ENCODE measurements at places on chromosomes 1 and 21. TPM values are rescaled to one million over a fixed set of nuclear protein-coding genes. Genes with fewer than 3 reads are reported as not detected.

FCGR3B gene
- total RNA-seq, result not detected

FAM72A gene
- total RNA-seq, result 29.2 TPM

CHODL gene
- 0.10 TPM for total RNA-seq

GJA9 gene
- total RNA-seq, result 0.10 TPM

DNA sequence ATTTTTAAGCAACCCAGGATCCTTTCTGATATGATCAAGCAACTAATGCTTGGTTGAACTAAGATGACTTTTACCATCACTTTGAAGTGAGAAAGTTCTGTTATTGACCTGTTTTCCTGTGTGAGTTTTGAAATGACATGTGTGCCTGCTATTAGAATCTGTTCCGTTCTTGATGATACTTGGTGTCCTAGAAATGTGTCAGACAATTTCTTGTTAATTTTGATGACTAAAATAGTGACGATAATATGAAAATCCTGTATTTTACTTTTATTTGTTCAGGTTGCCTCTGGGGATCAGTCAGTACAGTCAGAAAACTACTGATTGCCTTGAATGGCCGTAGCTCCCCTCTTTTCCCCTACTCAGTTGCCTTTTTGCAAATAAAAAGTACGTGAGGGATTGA, 228.0 kb downstream of the RYR2 start:
- DNase-seq, result no peak

DNA sequence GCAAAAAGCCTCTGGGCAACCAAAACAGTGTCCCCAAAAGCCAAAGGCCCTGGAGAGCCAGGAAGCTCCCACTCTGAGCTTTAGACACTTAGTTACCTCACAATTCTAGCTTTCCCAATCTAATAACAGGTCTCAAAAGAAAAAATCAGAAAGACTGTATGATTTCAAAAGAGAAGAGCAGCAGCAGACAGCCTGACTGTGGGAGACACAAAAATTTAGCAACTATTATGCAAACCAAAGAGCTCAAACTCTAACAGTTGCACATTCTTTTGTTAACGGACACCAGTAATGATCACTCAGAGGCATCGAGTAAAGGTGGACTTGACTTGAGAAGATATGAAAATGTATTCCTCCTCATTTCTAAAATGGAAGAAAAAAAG, 160.1 kb downstream of the SLC45A1 start:
- DNase-seq, result no peak

DNA sequence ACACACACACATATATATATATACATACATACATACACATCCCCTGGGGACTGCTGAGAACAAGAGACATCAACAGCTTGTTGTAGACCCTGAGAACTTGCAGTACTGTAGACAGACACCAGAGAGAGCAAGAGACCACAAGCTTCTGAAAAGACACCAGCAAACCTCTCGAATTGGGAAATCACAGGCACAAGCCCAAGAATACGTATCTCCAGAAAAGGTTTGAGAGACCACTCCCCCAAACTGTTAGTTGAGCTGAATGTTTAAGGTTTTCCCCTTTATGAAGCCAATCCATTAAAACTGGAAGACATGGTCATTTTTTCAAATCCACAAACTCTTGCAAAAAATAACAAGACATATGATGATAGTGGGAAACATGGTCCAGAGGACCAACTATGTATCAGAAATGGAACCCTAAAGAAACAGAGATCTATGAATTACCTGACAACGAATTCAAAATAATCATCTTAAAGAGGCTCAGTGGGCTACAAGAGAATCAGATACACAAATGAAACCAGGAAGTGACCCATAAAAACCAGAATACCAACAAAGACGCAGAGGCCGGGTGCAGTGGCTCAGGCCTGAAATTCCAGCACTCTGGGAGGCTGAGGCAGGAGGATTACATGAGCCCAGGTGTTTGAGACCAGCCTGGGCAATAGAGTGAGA, 45.1 kb downstream of the SLC2A1 start:
- DNase-seq, result peak; percentile 82

- no peak for DNase-seq
These were observed 72.1 kb downstream of the RGS13 start for GRCh38 chr1:192707978-192708547.

DNA sequence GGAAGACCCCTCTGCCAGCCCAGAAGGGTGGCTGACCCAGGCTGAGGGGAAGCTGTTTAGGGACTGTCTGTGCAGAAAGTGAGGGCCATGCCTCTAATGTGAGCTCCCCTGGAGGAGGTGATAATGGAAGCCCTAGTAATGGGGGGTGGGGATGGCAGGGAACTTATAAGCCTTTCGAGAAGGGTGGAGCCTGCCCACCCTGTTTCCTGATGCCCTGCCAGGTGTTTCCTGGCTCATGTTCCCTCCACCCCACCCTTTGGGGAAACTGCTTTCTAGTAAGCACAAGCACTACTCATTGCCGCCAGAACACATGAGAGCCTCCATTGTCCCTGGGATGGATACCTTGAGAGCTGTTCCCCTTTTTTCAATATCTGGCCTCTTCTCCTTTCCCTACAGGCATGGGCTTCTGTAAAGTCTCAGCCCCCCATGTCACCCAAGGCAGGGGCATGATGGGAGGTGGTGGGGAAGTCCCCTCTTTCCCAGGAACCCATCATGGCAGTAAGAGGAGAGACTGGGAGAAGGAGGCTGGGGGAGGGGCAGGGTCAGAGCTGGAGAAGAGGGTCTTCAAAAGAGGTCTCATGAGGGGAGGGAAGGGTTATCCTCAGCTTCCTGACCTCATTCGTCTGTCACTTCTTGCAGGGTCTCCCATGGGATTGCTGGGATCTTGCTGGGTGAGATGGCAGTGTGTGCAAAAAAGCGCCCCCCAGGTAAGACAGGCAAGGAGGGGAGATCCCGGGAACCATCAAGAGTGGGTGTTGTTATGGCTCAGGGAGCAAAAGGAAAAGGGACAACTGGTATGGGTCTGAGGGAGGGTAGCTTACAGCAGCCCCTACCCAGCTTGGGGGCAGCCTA, 2.4 kb downstream of the ATP8B2 start:
- no peak for DNase-seq

GRCh38 chr1:67632356-67632755, 52.6 kb upstream of the GADD45A start:
- DNase-seq, result no peak

DNA sequence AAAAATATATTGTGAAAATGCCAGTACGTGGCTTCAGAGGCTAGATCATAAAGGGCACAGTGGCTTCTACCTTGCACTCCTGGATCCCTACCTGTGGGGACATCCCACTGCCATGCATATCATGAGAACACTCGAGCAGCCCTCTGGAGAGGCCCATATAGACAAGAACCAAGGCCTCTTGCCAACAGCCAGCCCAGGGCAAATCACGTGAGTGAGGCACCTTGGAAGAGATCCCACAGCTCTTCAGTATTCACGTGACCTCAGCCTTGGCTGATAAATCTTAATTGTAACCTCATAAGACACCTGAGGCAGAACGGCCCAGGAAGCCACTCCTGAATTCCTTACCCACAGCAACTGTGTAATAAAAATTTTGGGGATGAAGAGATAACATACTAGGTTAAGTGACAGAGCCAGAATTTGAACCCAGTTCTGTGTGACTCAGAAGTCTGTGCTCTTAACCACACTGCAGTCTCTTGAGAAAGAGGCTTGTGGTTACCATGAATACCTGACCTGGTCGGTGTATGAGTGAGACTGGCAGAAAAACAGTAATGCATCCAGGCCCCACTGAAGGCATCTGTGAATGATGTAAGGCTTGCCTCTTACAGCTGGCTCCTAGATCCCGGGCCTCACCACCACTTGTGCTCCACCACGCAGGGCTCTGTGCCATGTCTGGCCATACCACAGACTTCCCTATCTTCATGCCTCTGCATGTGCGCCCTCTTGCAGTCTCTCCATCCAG, 6.9 kb upstream of the A3GALT2 start:
- no peak for DNase-seq

- no peak for DNase-seq
These were observed 6.2 kb upstream of the APCS start for GRCh38 chr1:159581422-159581821.

GRCh38 chr21:35005560-35006224, 43.4 kb downstream of the RUNX1 start:
- DNase-seq, result no peak

DNA sequence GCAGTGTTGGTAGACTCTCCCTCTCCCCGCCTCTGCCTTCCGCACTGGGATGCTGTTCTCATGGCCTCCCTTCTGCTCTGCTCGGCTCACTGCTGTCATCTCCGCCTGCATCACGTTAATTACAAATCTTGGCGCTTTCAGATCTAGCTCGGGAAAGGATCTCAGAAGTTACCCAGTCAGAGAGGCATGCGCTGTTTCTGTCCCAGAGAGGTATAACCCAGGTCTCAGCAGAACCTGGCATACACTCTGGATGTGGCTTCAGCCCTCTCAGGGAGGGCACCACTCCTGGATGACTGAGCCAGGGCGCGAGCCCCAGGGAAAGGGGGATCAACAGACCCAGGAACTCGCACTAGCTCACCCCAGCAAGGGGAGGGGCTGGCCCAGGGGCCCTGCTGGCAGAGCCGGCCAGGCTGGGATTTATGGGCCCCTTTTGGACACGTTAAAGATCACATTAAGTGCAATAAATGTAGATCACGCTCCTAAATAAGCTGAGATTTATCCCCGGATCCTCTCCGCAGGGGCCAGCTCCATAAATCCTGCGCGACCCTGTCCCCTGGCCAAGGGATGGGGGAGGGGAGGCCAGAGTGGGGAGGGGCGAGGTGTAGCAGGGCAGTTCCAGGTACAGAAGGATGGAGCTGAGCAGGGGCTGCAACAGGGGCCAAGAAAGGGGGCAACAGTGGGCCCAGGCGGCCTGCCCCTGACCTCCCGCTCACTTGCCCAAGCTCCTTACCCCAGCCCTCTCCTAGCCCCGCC, 101.3 kb upstream of the ZBTB40 start:
- no peak for DNase-seq

DNA sequence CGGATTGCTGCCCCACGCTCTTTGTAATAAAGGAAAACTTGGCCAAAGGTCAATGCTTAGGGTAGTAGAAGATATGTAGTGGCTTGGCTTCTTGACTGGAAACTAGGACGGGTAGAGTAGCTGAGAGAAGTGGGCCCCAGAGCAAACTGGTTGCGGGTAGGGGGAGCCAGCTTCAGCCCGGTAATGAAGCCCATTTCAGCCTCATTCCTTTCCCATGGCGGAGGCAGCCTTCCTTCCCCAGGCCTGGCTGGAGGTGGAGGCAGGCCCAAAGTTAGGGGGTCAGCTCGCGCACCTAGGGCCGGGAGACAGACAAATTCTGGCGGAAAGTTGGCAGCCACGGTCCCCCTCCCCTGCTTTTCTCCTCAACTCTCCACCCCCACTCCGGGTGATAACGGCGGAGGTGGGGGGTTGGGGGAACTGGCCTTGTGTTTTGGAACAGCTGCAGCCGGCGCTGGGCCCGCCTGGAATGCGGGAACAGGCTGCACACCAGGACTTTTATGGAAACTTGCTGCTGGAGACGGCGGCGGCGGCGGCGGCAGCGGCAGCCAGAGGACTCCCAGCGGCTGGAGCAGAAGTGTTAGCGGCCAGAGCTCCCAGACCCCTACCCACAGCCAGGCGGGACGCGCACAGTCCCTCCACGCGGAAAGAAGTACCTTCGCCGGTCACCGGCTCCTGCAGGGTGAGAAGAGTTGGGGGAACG, at the start of gene NEXN:
Gene NEXN, plus strand, starts transcription at position 544 of the 700 bp plus-strand sequence. CDS start 27,483 bp downstream, outside the sequence.
- DNase-seq, result no peak

GRCh38 chr1:150578272-150579109, 919 bp downstream of the MCL1 start:
- no peak for DNase-seq

DNA sequence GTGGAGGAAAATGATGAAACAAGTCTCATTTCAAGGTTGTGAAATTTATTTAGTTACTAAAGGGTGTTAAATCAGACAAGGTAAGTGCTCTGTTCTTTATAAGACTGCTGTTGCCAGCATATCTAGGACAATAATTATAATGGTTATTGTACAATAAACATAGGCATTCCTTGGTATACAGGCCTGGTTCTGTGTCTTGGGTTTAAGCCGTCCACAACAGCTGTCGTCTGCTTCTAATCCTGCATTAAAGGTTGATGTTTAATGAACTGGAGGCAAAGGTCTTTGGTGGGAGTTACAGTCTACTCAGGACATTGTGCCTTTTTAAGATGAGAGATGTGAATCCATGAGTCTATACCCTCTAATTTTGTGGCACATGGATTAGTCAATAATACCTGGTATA, 23.4 kb upstream of the FMO4 start:
- DNase-seq, result no peak

DNA sequence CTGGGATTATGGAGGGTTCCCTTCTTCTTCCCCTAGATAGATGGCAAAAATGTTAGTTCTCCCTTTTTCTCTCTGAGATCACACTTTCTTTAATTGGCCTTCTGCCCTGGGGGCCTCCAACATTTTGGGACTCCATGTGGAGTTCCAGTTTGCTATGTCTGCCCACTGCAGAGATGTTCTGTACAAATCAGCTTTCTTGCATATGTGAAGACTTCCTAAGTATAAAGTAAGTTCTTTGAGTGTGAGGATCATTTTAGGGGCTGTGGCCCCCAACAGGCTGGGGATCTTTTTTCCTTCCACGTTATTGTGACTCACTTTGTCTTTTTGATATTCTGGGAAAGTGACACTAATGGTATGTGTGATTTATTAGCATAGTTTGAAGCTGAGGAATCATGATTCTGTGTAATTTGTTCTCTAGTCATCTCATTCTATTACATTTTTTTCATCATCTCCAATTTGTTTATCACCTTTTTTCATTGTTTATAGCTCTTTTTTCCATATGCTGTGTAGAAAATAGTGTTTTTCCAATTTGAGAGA, 48.2 kb downstream of the HHAT start:
- DNase-seq, result no peak

GRCh38 chr1:6612641-6613360, 730 bp upstream of the PHF13 start:
- no peak for DNase-seq

Data from Panc1 (cell line).